ENCODE measurements at places on chromosomes 3 and 15.

DNA sequence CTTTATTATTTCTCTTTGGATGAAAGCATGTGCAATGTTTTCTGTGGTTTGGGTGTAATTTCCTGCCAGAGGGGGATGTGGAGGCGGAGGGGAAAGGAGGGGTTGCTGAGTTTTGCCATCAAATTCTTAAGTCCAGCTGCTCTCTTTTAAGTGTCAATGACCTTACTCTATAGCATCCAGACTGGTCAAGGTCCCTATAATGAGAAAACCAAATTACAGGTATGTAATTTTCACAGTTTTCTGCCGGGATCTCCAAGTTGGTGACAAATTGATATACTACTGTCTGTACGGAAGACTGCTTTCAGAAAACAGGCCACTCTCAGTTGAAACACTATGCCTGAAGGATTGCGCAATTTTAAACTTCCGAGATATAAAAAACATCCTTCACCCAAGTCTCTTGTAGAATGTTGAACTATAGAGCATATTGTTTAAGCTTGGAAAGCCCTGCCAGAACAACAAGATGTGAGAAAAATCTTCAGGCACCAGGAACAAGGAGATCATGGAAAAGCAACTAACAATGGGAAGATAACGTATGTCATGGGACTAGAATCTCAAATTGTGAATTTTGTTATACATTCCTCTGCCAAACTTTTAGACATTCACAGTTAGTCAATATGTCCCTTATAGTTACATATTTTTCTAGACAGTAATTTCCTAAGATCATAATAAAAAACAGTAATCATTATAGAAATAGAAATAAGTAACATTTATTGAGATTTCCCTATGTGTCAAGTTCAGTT lies 300.7 kb upstream of the SATB1 start:
- no peak for DNase-seq

DNA sequence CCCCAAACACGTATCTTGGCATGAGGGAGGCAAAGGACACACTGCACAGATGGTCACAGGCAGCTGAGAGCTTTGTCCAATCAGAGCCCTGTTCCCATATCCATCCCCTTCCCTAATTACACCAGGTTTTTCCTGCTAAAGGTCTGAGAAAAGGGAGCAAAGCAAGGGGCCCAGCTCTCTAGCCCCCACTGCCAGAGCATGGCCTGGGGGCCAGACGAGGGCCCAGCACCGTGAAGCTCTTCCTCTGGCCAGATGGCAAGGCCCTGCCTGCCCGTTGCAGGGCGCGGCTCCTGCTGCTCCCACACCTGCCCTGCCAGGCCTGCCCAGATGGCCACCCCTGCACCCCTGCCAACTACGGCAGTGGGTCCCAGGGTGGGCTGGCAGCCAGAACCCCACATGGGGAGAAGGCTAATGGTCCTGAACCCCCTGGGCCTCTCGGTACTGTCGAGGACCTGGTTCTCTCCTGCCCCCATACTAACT lies 3.2 kb downstream of the SHF start:
- DNase-seq, result no peak

DNA sequence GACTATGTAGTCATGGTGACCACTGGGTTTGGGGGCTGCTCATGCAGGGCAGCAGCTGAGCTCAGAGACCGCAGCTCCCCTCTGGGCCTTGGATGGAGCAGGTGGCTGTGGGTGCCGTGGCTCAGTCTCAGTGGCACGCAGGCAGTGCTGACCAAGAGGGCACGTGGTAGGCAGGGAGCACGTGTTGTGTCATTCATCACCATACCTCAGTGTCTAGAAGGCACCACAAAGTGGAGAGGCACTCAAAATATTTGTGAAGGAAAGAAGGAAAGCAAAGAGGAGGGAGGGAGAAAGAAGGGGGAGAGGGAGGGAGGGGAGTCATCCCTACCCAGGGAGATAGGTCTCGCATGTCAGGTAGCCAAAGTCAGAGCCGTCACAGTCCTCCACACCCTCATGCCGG lies 26.1 kb downstream of the EAF1 start:
- no peak for DNase-seq

- DNase-seq, result no peak
Observed at GRCh38 chr15:88399021-88399685, 68.0 kb downstream of the MRPL46 start.

DNA sequence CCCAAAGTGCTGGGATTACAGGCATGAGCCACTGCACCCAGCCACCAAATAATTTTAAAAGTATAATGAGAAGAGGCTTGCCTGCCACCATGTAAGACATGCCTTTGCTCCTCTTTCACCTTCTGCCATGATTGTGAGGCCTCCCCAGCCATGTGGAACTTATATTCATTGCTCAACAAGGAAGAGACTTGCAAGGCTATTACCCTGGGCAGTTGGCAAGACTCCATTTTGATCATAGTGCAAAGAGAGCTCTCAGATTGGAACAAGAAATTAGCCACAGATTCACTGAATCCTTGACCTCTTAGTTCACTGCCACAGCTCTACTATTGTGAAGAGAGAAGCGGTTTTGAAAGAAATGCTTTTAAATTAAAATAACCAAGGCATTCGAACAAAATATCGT lies 6.1 kb downstream of the SCAP start:
- DNase-seq, result no peak

DNA sequence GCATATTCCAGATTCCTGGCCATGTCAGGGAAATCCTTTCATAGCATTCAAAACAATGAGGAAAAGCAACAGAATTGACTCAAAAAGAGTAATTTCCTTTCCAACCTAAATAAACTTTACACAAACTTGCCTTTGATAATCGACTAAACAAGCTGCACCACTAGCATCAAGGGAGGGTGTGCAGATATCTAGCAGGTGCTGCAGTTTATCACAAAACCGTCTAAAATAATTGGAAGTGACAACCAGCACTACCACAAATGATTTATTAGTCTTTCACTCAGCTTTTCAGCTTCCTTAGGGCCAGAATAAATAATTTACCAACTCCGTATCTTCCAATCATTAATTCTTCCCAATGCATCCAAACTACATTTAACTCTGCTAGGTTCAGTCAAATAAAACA lies 71.7 kb downstream of the TBC1D5 start:
- no peak for DNase-seq

GRCh38 chr15:59812250-59812870 lies 123.2 kb upstream of the BNIP2 start:
- no peak for DNase-seq

GRCh38 chr3:182940266-182940808 lies 40.0 kb downstream of the DCUN1D1 start:
- no peak for DNase-seq

DNA sequence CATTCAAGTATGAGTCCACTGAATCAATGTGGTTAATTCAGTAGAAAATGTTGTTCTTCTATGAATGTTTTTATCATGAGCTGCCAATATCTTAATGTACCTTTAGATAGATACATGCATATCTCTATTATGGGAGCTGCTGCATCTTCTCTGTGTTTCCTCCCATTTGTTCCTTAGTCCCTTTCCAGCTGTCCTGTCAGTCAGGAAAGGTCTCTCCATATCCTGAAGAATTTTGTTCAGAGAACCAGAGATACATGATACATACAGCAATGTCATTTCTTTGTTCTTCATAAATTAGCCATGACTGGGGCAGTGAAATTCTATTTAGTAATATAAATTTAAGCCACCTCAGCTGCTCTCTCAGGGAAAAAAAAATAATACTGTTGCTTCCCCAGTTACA lies 103.7 kb downstream of the P3H2 start:
- no peak for DNase-seq

- no peak for DNase-seq
Observed at GRCh38 chr3:155441506-155441905, 148.0 kb upstream of the STRIT1 start.

Data from HEK293T (cell line).